AG08396 (cell line): ENCODE measurements at places on chromosomes 7 and 10.

DNA sequence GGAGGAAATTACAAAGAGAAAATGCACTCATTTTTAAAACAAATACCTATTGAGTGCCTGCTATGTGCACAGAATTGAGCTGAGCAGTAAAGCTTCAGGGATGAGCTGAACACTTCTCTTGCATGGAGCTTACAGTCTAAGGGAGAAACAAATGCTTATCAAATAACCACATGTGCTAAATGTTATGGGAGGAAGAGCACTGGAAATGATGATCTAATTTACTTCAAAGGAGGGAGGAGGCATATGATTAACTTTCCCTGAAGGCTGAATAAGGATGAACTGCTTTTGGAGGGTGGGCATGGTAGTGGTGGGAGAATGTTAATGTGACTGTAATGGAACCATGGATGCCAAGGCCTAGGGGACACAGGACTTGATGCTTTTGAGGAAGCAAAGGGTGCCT, 168.2 kb downstream of the POU6F2 start:
- no peak for DNase-seq

DNA sequence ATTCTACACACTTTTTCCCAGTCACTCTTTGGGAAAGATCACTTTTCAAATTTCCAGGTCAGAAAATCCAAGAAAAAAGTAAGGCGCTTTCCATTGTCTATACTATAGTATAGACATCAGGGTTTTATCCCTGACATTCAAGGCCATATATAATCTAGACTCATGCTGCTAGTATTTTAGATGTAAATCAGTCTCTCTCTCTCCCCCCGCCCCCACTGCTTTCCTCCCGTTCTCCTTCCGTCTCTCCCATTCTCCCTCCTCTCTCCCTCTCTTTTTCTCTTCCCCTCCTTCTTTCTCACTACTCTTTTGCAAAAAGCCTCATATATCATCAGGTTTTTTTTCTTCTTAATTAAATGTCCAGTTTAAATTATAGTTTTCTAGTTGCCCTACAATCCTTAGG, 154.8 kb downstream of the PHF14 start:
- DNase-seq: no peak

GRCh38 chr7:139646566-139646965, 123.1 kb downstream of the CLEC2L start:
- no peak for DNase-seq

DNA sequence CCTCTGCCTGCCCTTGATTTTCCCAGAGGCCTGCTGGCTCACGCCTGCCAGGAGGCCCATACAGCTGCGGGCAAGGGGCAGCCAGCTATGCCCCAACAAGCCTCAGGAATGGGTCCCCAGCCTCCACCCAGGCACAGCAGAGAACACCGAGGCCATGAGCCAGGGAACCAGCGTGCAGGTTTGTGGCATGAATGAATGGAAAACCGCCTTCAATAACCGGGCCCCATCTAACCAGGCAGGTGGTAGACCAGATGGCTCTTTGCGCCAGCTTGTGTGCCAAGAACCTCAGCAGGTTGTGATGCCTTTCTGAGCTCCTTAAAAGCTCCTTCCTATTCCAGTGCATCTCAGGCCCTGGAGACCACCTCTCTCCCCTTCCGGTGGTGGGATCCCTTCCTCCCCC, 50.2 kb downstream of the ELFN1 start:
- DNase-seq: no peak

- no peak for DNase-seq
Observed at GRCh38 chr7:94655126-94655847, 646 bp downstream of the SGCE start.

GRCh38 chr7:3575753-3576531, 274.9 kb downstream of the SDK1 start:
- DNase-seq: no peak

- no peak for DNase-seq
Observed at GRCh38 chr10:44471410-44471809, 86.5 kb upstream of the CXCL12 start.

DNA sequence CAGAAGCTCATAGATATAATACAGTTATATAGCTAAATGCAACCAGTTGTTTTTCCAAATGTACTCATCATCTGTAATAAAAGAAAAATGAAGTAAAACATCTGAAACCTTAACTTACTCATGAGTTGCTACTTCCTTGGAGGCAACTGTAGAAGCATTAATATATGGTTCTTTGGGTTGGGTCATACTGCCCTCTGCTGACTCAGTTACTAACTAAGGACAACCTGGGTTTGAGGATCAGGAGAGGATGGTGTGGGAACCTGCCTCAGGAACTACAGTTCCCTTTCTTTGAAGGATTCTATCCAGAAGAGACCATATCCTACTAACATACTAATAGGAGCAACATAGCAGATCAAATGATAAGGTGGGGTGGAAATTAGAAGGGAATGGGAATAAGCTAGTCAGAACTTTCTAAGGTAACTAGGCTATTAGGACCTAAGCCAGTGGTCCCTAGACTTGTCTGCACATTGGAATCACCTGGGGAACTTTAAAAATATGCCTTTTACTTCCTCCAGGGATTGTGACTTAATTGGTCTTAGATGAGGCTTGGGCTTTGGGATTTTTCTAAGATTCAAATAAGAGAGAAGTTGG, 20.7 kb downstream of the COX15 start:
- peak; percentile 28 for DNase-seq

- DNase-seq: no peak
Observed at GRCh38 chr7:86963599-86964230, 95.7 kb downstream of the ELAPOR2 start.

DNA sequence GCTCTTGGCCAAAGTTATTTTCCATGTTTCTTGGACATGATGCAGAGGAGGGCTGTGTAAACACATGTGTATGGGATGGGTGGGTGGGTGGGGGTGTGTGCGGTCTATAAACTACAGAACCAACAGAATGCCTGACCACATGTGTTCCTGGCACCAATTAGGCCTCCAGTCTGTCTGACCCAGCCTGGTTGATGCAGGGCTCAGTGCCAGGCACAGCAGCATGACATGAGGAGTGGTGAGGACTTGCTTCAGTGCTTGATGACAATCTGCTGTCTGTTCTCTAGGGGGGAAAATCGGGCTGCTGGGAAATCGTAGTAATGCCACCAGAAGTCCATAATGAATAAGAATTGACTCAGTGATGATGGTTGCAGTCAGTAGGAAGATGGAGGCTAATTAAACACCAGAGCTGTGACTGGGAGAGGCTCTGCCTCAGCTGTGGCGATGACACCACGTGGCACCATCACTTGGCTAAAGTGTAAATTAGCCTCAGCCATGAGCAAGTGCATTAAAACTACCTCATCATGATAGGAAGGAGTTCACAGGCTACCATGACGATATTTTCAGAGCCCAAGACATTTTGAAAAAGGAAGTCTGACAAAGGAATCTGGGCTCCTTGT, 260.1 kb upstream of the PODXL start:
- no peak for DNase-seq

GRCh38 chr7:70212281-70212680, 614.0 kb downstream of the AUTS2 start:
- no peak for DNase-seq

GRCh38 chr7:90560730-90561129, 35.4 kb upstream of the CDK14 start:
- DNase-seq: no peak

GRCh38 chr10:28125701-28126100, 126.8 kb upstream of the ODAD2 start:
- DNase-seq: no peak

DNA sequence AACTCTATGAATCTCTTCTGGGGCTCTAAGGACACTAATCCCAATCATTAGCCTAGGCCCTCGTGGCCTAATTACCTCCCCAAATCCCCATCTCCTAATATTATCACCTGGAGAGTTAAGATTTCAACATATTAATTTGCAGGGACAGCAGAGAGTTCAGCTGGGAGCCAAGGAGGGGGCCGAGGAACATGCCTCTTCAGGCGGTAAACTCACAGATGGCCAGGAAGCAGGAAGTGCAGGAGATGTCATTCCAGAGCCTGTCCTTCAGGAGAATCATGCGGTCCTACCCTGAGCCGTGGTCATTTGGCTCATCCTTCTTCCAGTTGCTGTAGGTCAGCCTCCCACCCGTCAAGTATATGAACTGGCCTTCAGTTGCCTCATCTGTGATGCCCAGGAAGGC, 21.9 kb upstream of the SFTPA2 start:
- no peak for DNase-seq
